ENCODE measurements at places on chromosomes 3 and 15.

DNA sequence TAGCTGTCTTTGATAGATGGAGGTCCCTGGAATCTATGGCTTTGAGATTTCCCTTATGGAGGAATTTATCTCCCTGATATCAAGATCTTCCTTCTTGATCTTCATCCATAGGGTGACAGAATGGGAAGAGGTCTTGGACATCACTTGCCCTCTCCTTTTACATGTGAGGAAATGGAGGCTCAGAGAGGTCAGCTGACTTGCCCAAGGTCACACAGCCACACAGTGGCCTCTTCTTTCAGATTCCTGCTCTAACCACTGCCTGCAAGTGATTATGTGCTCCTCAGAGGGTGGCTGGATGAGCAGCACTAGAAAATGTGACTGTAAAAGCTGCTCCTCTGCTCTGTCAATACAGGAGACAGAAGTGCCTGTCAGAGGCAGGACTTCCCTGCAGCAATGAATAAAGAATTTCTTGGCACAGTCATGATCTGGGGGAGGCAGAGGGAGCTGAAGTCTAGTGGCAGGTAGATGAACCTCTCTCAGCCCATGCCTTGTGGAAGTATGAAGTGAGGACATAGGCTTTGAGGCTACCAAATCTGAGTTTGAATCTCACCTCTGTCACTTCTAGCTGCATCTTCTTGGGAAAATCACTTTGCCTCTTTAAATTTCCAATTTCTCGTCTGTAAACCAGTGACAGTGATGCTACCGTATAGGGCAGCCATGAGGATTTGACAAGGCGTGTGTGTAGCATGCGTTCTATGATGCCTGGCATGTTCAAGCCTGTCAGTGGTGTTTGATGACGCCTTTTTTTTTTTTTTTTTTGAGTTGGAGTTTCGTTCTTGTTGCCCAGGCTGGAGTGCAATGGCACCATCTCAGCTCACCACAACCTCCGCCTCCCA lies 12.0 kb downstream of the SSUH2 start:
- DNase-seq = no peak

DNA sequence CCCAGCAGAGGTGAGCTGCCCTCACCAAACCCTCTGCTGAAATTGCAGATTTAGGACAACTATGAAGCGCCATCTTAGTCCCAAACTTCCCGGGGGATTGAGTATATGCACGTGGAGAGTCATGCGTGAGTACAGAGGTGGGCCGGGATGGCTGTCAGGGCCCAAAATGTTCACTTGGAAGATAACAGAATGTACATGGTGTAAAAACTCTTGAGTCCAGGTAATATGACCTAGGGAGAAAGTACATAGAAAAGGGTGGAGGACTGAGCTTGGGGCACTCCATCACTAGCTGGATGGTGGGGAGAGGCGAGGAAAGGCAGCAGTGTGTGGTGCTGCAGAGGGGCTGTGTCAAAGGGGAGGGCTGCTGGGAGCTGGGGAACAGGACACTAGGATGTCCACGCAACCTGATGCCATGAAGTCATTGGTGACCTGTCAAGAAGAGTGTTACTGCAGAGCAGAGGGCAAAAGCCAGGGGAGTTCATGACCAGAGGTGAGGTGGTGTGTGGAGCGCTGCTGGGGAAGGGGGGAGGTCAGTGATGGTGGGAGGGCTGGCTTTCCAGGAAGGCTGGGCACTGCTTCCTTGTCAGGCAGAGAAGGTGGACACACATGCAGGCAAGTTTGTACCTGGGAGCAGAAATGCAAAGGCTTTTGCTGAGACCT lies 236.2 kb upstream of the LYSMD4 start:
- DNase-seq = no peak

- no peak for DNase-seq
Observed at GRCh38 chr3:171753025-171753472, 57.2 kb downstream of the PLD1 start.

GRCh38 chr3:83948771-83949170 lies 1010.0 kb upstream of the CADM2 start:
- DNase-seq = no peak

DNA sequence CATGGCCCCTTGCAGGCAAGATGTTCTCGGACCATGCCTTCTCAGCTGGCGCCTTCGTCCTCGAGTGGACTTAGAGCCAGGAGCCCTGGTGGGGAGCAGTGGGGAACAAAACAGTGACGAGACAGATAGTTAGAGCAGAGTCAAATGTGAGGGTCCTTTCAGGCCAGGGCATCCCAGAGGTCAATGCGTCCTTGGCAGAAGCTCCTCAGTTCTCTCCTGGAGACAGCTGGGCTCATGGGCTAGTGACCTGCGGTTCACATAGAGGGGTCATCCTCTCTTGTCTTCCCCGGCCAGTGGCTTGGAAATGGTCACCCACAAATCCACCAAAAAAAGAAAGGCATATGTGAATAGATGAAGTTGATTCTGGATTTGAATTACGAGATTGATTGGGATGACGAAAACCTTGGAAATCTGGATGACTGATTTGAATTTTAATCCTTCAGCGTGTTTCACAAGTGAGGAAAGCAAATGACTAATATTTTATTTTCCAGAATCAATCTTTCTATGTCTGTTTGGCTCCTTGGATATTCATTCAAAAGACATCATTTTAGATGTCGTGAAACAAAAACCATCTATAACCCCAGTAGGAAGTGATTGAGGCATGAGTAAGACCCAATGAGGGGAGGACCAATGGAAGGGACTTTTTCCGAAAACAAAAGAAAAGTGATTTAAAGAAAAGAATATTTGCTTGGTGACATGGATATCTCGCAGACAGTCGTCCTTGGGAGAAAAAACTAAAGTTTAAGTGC lies 84.5 kb downstream of the ASB7 start:
- no peak for DNase-seq

DNA sequence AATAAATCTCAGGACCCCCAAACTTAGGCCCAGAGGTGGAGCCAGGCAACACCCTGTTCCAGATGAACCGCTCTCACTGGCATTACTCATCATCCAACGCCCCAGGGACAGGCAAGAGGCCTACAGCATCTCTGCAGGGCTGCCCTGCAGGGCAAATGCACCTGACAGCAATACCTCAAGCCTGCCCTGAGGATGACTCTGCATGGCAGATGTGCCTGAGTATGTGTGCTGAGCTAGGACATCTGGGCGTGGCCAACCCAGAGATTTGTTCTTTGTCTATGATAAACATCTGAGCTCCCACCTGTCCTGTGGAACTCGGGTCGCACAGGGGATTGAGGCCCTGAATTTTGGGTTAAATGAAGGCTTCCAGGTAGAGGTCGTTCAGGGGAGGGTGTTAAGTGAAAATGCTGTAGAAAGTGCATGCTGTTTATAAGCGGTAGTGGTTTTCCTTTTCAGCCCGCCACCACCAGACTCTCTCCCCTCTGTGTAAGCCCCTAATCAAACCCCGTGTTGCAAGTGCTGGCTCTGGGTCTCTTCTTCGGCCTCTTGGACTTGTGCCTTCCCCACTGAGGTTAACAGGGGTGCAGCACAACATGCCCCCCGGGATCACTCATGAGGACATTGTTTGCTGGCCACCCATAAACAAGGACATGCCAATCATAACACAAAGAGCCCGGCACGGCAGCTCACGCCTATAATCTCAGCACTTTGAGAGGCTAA lies 92.3 kb downstream of the ATP10A start:
- DNase-seq = no peak

DNA sequence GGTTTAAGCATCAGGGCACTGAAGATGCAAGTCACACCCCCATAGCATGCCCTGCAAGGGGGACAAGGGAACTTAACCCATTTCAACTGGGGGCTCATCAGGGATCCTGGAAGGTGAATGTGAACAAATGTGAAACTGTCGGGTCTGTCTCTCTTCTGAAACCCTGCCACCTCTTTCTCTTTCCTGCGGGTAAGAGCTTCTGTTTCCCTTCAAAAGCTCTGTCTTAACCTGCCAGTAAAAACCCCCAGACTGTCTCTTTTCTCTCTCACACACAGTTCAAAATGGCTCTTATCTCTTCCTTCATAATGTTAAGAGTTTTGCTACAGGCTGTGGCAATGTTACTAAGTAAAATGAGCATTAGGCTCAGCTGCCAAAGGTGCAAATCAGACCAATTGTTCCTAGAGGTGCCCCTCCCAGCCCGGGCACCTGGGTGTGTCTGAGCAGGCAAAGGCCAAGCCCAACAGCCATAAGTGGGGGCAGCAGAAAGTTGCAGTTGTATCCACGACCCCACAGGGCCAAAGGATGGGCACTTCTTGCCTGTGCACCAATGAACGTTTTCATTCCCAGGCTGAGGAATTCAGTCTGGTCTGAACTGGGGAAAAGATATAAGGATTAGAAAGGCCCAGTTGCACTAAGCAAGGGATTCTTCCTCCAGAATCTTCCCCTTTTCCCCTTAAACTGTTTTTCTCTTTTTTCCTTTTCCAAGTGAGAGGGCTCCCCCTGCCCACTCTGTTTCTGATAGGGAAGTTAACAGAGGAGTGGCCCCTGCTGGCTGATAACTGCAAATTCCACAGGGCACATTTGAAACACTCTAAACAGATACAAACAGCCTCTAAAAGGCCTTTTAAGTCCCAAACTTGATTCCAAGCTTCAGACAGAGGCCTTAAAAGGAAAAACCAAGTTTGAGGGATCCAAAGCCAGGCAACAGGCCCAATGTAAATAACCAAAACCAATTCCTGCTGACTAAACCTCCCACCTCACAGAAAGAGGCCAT lies 113.8 kb upstream of the EPHA6 start:
- DNase-seq = no peak

- DNase-seq = no peak
Observed at GRCh38 chr3:169298247-169298992, 365.1 kb downstream of the MECOM start.

DNA sequence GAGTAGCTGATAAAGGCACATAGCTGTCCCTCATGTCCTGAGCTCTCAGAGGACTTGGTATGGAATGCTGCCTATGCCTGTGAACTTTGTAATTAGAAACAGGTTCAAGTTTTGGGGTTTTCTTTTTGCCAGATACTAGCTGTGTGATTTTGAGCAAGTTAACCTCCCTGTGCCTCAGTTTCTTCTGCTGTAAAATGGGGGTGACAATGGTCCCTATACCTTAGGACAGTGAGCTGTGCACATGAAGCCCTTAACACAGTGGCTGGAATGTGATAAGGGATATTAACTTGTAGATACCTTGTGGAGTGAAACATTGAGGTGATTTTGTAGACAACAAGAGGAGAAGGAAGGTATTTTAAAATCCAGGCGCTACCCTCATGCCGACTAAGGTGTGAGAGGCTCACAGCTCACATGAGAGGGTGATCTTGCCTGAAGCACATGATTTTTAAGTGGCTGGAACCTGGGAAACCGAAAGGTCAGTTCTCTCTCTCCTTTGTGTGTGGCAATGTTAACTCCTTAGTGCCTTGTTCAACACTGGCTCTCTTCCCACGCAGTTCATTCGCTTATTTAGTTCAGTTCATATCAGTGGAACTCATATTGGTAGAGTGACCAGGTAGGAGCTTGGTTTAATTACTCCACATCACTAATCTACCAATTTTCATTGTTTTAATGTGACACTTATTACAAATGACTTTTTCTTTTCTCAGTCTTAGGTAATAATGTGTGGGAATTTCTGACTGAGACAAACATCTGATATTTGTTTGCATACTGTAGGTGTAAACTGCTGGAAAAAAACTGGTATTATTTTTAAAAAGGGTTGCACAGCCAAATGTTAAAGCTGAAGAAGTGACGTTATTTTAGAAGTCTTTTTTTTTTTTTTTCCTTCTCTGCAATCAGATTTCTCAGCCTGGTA lies 236.2 kb downstream of the ITPR1 start:
- no peak for DNase-seq

GRCh38 chr15:66405615-66406014 lies 18.9 kb downstream of the MAP2K1 start:
- DNase-seq = no peak

- no peak for DNase-seq
Observed at GRCh38 chr15:88872706-88873105, 22.6 kb downstream of the HAPLN3 start.

- DNase-seq = no peak
Observed at GRCh38 chr3:107085261-107085660, 292.0 kb upstream of the CCDC54 start.

DNA sequence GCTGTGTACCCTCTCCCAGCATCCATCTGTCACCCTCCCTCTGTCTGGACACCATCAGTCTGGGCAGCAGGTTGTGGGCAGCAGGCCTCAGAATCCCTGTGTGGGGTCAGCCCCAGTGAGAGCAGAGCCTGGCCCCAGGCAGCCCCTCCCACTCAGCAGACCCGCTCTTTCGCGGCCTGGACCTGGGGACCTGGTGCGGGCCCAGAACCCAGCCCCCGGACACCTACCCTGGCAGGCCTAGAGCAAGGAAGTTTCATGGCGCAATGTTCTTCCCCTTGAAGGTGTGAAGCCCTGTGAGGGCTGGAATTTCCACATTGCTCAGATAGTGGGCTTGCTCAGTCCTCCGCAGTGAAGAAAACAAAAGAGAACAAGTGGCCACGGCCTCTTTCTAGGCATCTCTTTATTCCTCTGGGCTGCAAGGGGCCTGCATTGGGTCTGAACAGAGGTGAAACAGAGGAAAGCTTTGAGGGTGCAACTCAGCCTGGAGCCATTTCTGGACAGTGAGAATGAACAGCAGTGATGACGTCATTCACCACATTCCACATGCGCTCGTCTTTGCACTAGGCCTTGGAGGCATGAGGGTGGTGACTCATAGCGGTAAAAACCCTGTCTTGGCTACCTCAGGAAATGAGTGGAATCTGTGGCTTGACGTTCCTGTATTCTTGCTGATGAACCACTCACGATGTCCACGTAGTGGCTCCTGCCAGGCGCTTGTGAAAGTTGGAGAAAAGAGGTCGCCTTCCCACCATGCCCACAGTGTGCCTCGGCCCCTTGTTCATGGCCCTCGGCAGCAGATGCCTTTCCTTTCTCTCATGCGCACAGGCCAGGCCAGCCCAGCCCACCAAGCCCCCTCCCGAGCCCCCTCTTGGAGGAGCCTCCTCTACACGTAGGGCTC lies 66.1 kb downstream of the SLC30A4 start:
- peak; percentile 56 for DNase-seq

DNA sequence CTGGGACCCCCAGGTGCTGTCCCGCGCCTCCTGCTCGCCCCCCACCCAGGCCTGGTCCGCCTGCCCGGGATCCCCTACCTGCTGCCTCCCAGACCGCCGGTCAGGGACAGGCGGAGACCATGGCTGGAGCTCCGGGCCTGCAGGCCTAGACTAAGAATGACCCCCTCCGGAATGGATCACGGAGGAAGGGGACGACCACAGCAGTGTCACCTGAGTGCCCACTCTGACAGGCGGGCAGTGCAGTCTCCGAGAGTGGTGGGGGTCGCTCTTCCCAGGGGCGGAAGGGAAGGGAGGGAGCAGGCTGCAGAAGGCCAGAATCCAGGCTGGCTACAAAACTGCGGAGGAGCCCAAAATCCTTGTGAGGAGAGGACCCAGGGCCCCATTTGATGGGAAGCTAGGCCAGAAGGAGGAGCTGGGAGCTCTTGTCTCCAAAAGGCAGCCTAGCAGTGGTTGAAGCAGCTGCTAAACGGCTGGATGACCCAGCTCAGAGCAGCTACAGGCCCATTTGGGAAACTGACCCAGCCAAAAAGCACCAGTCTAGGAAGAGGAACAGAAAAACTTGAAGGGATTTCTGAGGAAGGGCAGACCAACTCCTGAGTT lies 908 bp upstream of the RAB43 start:
- no peak for DNase-seq

DNA sequence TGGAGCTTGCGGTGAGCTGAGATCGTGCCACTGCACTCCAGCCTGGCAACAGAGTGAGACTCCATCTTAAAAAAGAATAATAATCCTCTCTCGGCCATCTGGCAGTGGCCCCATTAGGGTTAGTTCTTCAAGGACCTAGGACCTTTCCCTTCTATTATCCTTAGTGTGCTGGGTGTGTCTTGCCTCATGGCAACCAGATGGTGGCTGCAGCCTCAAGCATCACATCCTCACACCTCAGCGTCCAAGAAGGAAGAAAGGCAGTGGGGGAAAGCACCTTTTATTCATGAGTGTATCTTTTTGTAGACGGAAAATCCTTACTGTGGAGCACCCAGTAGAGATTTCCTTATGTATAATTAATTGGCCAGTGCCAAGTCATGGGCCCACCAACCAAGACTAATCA lies 42.7 kb upstream of the TFRC start:
- DNase-seq = no peak
